ENCODE measurements at places on chromosomes 1 and 21.

GRCh38 chr1:179127163-179127895 is 45.5 kb downstream of the TOR3A start:
- no peak for DNase-seq

- no peak for DNase-seq
Observed at GRCh38 chr1:46622344-46622743, 5.7 kb upstream of the MOB3C start.

- no peak for DNase-seq
Observed at GRCh38 chr1:220301630-220302029, 29.4 kb upstream of the RAB3GAP2 start.

DNA sequence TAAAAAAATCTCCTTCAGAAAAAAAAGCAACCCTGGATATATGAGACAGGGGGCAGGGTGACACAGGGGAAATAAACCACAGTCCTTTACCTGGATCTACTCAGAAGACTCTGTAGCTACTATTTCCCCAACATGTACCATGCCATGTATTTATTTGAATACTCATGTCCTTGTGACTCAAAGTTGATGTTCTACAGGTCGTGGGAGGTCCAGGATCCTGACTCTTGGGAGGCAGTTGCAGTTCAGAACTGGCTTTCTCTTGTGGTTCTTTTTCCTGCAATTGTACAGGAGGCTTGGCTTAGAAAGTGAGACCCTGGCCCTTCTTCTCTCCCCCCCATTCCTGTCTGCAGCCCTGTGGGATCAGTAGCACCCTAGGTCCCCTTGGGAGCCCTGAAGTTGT is 5.8 kb upstream of the IL24 start:
- no peak for DNase-seq

- DNase-seq, result no peak
Observed at GRCh38 chr1:24418898-24419628, 3.5 kb downstream of the NIPAL3 start.

DNA sequence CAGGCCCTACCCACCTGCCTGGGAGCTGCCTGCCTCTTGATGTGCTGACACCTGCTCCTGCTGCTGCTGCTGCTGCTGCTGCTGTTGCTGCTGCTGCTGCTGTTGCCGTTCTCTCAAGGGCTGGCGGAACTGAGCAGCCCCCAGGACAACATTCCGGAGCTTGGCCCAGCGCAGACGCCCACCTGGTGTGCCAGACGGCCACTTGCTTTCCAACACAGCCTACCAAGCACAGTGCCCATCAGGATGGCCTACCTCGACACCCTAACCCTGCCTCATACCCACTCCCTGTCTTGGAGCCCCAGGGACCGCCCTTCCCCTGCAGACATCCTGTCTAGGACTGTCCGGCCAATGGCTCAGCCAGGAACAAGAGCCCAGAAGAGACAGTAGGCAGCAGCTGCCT is 11.8 kb downstream of the DENND4B start:
- DNase-seq, result no peak

GRCh38 chr21:17612023-17612564 is 607 bp downstream of the BTG3 start:
- peak; percentile 2 for DNase-seq

Measured in activated CD4-positive, alpha-beta T cell treated with anti-CD3 and anti-CD28 coated beads for 24 hours (primary cell).